ENCODE measurements at places on chromosomes 7 and 10.

GRCh38 chr10:102397222-102398171 lies 2.0 kb downstream of the NFKB2 start:
- no peak for DNase-seq

GRCh38 chr10:69259547-69260243 lies 18.6 kb upstream of the HK1 start:
- DNase-seq, result no peak

DNA sequence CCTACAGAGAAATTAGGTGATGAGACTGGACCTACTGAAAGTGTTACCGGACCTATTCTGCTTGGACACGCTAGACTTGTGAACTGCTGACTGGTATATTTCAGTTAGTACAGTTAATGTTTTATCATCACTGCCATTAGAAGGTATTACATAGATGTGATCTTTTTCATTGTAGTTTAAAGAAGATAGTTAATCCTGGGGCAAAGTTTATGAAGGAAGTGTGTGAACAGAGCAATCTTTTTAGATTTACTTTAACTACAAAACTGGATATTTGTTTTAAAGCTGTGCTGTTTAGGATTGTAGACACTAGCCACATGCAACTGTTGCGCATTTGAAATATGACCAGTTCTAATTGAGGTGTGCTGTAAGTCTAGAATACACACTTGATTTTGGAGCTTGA lies 446.7 kb downstream of the AUTS2 start:
- DNase-seq, result no peak

GRCh38 chr7:111098011-111098925 lies 7.3 kb downstream of the LRRN3 start:
- DNase-seq, result peak; percentile 73

- no peak for DNase-seq
Observed at GRCh38 chr10:103637927-103638557, 144.5 kb downstream of the NEURL1 start.

- DNase-seq, result no peak
Observed at GRCh38 chr7:5638994-5639393, 142.5 kb downstream of the RNF216 start.

- DNase-seq, result no peak
Observed at GRCh38 chr7:116674508-116675173, 2.6 kb downstream of the MET start.

DNA sequence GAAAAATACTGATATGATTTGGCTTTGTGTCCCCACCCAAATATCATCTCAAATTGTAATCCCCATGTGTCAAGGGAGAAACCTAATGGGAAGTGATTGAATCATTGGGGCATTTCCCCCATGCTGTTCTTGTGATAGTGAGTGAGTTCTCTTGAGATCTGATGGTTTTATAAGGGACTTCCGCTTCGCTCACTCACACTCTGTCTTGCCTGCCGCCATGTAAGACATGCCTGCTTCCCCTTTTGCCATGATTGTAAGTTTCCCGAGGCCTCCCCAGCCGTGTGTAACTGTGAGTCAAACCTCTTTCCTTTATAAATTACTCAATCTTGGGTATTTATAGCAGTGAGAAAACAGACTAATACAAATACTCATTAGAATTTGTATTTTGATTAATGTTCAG lies 5.1 kb upstream of the MRPS17 start:
- no peak for DNase-seq

DNA sequence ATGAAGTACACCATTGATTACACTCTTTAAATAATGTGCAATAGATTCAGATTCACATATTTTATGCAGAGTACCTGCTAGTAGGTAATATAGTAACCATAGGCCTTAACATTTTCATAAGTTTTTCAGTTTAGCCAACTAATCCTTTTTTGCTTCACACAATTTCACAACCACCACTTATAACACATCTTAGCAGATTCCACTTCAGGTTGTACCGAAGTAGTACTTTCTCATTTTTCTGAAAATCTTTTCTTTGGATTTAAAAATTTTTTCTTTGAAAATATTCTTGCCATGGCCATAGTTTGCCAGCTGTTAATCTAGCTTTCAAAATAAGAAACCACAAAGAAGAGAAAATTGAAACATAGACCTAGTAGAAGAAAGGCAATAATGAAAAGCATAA lies 203.1 kb downstream of the MGMT start:
- no peak for DNase-seq

DNA sequence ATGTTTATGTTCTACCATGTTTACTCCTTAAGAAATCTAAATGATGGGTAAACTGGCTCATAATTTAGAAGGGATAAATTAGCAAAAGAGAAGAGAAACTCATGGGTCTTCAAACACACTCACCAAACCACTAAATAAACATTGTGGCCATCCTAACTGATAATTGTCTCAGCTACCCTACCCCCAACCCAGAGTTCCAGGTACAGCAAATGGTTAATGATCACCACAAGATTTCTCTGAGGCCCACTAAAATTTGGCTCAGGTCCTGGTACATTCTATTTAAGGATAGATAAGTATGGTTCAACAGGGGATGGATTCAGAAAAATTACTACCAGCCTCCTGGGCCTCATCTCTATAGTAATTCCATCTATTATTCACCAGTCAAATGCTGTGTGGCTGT lies 21.4 kb downstream of the SLC25A13 start:
- DNase-seq, result no peak

DNA sequence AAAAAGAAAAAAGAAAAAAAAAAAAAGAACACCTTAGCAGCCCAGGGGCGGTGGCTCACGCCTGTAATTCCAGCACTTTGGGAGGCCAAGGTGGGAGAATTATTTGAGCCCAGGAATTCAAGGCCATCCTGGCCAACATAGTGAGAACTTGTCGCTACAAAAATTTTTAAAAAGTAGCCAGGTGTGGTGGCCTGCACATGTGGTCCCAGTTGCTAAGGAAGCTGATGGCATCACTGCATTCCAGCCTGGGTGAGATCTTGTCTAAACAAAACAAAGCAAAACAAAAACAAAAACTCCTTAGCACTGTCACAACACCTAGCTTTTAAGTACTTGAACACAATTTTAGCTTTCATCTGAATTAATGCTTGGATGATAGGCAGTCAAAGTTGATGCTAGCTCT lies 86.3 kb upstream of the MKLN1 start:
- DNase-seq, result no peak

DNA sequence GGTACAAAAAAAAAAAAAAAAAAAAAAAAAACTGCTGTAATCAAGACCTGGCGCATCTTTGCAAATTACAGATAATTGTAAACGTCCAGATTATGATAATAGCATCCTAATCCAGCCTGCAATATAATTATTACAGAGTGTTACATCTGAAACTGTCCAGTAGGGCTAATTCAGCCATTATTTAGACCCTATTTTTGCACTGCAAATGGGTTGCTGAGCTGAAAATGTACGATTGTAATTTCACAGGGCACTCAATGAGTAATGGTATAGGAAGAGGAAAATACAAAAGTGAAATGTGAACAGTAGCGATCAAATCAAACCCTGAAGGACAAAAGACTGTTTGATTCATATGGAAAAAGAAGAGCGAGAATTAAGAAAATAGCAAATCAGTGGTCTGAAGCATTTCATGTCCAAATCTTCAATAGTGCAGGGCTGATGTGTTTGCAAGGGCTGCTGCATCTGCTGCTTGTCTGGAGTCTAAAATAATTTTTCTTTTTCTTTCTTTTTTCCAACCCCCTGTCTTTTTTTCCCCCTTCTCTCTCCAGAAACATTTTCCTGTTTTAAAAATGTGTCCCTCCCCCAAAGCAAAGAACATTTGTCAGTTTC lies 8.9 kb downstream of the DLX6 start:
- DNase-seq, result no peak

GRCh38 chr7:19376538-19376937 lies 231.3 kb upstream of the FERD3L start:
- DNase-seq, result peak; percentile 26

GRCh38 chr10:86291616-86292340 lies 74.8 kb downstream of the GRID1 start:
- no peak for DNase-seq

DNA sequence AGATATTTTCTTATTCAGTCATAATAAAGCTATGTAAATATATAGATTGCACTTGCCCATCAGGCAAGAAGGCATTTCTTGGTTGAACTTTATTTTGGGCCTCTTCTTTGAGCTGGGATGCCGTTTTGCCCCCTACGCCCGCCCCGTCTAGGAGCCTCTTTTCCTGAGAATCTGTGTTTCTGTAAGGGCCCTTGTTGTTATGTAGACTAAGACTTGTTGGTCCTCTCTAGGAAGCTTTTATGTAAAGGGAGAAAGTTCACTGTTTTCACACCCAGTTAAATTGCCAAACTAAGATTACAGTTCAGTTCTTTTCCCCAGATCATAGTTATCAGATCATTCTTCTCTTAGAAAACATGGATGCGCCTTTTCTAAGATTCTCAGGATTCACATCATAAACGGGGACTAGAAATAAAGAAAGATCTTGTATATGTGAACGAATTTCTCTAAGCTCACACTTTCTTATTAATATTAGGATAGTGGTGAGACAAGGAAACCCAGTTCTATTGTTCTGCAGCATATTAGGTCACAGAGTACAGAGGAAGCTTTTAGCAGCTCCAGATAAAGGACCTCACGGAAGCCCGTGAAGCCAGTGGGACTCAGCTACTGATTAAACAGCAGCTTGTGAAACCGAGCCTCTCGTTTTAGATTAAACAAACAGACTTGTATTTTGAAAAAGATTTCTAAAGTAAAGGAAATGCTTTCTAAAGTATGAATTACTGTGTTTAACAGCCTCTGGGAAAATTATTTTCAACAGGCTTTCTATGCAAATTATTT lies 3.8 kb downstream of the LMTK2 start:
- DNase-seq, result no peak

DNA sequence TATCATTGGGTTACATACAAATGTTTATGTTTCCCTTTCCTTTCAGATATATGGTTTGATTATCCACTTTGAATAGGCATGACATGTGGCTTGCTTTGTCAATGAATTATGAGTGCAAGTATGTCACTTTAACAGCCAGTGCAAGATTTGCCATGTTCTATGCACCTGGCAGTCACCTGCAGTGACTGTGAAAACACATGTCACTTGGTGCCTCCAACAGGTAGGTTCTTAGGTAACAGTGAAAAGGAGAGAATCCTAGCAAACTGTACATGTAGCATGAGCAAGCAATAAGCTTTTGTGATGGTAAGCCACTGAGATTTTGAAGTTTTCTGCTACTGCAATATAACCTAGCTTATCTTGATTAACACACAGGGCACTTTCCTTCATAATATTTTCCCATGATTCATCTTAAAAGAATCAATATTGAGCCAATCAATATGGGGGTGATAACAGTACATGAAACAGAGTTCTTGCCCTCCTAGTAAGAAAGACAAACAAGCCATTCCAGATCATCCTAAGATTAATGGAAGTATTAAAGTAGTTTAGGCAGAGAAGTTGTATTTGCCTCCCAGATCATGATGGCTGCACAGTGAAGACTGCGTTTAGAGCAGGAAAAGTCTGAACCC lies 7.9 kb upstream of the RALA start:
- DNase-seq, result no peak

- DNase-seq, result no peak
Observed at GRCh38 chr10:93075369-93076221, 1.9 kb downstream of the CYP26A1 start.

GRCh38 chr10:5070648-5071410 lies 23.4 kb upstream of the AKR1C3 start:
- no peak for DNase-seq

DNA sequence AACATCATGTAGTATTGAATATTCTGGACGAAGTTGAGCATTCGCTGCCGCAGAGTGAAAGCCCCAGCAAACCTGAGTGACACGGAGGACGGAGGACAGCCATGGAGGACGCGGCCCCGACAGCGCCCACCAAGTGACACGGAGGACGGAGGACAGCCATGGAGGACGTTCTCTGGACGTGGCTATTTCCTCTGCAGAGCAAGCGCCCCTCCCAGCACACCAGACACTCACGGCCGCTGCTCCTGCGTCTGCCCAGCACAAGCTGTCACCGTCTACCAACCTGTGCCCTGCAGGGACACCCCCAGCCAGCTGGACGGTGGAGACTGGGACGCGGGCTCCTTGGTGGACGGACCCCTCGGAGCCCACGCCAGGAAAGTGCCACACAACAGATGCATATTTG lies 7.3 kb upstream of the ADAM8 start:
- no peak for DNase-seq

- no peak for DNase-seq
Observed at GRCh38 chr10:121490871-121491519, 107.2 kb downstream of the FGFR2 start.

DNA sequence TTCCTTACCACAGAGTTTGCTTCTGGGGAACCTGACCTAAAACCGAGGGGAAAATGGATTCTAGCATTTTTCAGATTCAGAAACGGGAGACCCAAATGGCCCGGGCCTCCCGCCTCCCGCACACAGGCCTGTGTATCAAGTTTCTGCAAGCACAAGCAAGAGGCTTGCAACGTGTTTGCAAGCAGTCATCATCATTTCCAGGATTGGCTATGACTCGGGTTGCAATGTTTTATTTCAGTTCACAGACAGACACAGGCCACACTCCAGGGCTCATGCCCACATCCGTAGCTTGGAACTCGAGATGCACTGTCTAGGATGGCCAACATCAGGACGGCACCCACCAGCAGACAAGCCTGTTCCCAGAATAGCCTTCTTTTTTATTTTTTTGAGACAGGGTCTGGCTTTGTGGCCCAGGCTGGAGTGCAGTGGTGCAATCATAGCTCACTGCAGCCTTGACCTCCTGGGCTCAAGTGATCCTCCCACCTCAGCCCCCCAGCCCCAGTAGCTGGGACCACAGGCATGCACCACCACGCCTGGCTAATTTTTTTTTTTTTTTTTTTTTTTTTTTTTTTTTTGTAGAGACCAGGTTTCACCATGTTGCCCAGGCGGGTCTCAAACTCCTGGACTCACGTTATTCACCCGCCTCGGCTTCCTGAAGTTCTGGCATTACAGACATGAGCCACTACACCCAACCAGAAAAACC lies 68.1 kb upstream of the FOXK1 start:
- DNase-seq, result no peak

- no peak for DNase-seq
Observed at GRCh38 chr10:132745971-132746370, 40.0 kb downstream of the NKX6-2 start.

DNA sequence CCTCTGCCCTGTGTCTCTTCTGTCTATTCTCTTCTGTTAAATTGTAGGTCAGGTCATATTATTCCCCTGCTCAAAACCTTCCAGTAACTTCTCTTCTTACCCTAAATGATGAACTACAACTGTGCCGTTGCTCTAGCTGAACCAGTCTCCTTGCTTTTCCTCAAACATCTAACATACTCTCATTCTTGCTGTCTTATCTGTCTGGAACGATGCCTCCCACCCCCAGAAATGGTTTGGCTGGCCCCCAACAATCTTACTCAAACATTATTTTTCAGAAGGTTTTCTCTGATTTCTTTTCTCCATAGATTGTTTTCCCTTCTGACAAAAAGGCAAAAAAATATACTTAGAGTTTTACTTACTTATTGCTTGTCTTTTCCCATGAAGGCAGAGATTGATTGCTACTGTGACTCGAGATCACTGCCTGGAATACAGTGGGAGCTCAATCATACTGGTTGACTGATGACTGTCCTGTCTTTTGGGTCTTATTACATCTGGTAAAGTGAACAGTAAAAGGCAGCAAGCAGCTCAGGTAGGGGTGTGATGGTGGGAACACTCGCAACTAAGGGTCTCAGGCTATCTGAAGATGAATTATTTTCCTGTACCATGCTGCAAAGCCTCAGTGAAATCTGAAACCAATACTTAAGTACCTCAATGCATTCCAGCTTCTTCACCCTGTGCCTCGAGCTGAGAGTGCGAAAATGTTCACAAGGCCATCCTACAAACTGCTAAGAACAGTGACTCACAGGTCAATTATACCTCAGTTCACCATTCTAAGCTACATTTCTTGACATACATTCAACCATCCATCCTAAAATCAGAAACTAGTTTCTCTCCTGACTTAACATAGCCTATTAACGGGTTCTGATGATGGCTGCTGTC lies 67.6 kb downstream of the DNMBP start:
- no peak for DNase-seq

GRCh38 chr7:127504715-127505114 lies 80.7 kb downstream of the GCC1 start:
- DNase-seq, result peak; percentile 11

All from Kasumi-1 (cell line).